ENCODE measurements at places on chromosomes 2 and 18. TPM values are rescaled to one million over a fixed set of nuclear protein-coding genes. Genes with fewer than 3 reads are reported as not detected.

CCDC85A gene
- total RNA-seq = 16.2 TPM

CSRNP3 gene
- not detected for total RNA-seq

GRCh38 chr2:28869494-28870145 is 489 bp downstream of the TRMT61B start:
- DNase-seq = no peak

GRCh38 chr2:233964581-233964980 is 47.4 kb downstream of the TRPM8 start:
- DNase-seq = no peak

DNA sequence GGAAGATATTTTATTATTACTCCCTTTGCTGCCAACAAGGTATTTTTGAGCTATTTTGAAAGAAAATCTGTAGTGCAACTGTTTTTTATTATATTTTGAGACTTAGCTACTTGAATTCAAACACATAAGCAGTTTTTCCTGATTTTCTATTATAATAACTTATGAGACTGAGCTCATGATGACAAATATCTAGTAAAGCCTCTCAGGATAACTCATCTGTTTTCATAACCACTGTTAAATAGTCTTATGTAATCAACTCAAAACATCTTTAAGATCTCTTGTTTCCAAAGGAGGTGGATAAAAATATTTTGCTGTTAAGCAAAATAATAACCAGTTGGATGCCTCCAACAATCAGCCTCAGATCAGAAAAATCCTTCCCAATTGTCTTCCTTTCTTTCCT is 21.9 kb upstream of the PPP1CB start:
- no peak for DNase-seq

- DNase-seq = no peak
These were observed 45.8 kb downstream of the MYCN start for GRCh38 chr2:15986068-15986560.

GRCh38 chr2:7358865-7359447 is 441.7 kb downstream of the RNF144A start:
- no peak for DNase-seq

GRCh38 chr18:46950064-46950656 is 32.8 kb downstream of the KATNAL2 start:
- no peak for DNase-seq

DNA sequence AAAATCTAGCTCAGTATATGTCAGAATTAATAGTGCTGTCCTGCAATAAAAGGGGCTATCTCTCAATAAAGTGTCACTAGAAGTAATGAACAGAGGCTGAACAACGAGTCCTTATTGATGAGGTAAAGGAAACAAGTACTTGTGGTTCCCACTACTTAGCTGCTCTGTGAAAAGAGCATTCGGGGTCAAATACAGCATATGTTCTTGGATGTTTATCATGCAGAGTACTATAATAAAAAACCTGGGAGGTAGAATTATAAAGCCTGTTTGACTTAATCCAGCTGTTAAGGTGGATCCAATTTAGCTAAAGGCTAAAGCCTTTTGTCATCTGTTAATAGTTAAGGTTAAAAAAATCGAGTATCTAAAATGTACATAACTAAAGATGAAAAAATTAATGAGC is 32.4 kb downstream of the SLC35F5 start:
- DNase-seq = no peak
